NCI-H187 (cell line): ENCODE measurements at places on chromosomes 6 and 20.

DNA sequence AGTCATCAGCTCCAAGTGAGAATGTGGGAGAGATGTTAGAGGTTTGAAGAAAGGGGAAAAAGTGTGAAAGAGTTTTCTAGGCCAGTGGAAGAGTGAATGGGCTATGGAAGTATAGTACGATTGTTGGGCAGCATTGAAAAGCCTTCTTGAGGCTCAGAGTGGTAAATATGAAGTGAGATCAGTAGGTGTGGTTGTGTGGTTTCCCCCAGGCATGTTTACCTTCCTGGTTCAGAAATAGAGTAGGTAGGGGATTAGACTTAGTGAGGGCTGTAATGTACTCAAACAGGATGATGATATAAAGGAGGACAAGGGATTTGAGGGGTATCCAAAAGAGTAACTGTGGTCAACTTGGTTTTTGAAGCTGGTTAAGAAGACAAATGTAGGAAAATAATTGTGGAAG lies 3.7 kb downstream of the MLIP start:
- DNase-seq, result no peak

- DNase-seq, result no peak
Measured at GRCh38 chr6:159977255-159977903, 8.5 kb downstream of the IGF2R start.

DNA sequence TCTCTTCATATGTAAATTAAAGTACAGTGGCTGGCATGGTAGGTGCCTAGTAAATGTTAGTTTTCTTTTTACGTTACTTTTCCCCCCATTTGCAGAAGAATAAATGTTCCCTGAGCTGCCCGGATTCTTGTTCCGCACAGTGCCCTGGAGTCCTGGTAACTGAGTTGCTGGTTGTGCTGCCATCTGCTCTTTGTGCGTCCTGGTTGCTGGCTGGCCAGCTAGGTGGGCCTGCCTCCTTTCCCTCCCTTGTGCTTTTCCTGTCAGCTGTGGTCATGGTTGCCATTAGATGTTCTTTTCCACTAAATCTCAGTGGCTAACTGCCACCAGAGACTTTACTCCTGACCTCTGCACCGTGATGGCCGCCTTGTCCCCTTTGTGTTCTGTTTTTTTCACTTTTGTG lies 28.6 kb downstream of the CEP43 start:
- no peak for DNase-seq

GRCh38 chr20:12289465-12289864 lies 371.8 kb downstream of the BTBD3 start:
- no peak for DNase-seq

GRCh38 chr20:43740642-43741041 lies 13.8 kb upstream of the GTSF1L start:
- DNase-seq, result no peak

GRCh38 chr6:87926687-87927086 lies 121.0 kb upstream of the SPACA1 start:
- DNase-seq, result no peak

DNA sequence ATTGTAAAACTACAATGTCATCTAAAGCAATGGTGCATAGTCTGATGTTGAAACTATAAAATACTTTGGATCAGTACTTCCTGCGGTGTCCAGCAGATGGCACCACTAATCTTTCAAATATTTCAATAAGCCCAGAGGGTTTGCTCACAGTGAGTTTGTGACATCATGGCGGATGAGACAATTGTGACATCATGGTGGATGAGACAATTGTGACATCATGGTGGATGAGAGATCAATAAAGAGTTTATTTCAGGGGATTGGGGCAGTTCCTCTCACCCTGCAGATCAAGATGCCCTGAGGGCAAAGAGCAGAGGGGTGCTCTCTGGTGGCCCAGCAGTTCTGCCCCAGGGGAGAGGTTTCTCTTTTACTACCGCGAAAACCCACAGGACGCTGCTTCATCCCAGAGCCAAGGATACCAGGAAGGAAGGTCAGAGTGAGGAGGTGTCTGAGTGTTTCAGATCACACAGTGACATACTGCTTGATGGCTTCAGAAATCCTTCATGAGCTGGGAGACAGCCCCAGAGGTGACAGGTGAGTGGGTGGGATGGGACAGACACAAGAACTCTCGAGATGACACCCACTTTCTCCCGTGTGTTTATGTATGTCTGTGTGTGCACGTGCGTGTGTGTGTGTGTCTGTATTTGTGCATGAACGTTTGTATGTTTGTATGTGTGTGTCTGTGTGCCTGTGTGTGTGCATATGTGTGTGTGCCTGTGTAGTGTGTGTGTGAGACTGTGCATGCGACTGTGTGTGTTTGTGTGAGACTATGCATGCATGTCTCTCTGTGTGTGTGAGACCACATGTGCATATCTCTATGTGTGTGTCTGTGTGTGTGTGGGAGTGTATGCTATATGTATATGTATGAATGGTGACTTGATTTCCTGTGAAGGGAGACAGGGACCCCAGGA lies 7.3 kb upstream of the ULBP2 start:
- DNase-seq, result peak; percentile 14

- no peak for DNase-seq
Measured at GRCh38 chr6:99178168-99178567, 171.3 kb downstream of the FAXC start.

DNA sequence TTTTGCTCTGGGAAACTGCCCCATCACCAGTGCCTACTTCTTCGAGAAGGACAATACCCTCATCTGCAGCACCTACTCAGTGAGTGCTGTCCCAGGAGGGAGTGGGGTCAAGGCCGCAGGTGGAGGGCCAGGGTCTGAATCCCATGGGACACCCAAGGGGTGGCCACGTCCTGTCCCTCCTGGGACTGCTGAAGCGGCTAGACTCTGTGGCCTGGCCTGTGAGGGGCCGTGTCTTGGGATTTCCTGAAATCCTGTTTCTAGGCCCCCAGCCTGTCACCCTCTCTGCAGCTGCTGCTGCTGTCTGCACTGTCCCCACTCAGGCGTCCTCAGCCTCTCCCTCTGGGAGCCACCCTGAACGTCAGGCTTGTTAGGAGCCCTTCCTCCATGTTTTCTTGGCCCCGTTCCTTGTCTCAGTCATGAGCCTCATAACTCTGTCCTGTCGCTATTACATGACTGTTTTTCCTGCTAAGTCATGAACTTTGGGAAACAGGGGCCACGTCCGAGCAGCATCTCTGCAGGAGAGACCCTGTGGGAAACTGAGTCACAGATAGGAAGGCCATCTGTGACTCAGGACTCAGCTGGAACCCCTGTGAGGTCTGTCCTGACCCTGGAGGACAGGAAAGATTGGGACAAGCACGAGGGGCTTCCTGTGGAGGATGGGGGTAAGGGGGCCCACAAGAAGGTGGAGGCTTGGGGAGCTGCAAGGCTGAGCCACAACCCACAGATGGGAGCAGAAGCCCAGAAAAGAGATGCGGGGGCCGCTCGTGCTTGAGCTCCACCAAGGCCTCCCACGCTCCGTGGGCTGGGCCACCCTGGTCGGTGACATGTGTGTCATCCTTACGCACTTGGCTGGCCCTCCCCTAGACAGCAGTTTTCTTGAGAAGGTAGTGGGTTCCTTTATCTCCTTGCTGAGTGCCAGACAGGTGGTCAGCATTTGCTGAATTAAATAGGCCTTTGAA lies 49.9 kb downstream of the EFCAB8 start:
- no peak for DNase-seq

- DNase-seq, result no peak
Measured at GRCh38 chr20:58651559-58651945, 469 bp downstream of the STX16 start.
